ENCODE measurements at places on chromosomes 3 and 15.

- no peak for DNase-seq
Observed at GRCh38 chr15:39580485-39581241, at the start of gene THBS1. Gene THBS1, plus strand, starts transcription at chr15:39581079. Its CDS starts 779 bp downstream, at chr15:39581858.

DNA sequence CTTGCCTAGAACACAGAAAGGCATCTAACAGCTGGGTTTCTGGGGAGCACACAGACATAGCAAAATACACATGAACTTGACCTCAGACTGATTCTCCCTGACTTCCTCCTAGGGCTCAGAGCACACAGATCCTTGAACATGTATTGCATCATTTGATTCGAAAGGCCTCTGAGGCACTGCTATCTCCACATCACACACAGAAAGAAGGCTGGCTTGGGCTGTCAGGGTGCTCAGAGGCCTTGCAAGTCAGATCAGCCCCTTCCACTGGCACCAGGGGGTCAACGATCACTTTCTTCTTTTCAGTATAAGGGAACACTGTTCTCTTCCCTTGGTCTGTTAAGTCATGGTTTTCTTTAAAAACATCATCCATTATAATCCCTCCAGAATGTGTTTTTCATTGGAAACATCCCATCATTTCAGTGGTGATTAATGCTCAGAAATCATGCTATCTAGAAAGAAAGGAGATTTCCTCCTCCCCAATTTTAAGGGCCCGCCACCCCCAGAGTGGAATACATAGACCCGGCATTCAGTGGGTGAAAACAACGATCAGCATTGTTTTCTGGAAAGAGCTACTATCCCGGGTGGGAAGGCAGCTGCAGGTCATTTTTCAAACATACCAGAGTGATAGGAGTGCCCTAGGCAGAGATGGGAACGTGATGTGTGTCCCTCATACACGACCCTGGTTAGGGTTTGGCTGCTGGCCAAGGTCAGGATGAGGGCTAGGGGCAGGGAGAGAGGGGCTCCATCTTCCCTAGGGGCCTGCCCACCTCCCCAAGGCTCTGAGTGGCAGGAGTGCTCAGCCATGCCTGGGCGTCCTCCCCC lies 253.3 kb upstream of the LYSMD4 start:
- DNase-seq, result no peak

DNA sequence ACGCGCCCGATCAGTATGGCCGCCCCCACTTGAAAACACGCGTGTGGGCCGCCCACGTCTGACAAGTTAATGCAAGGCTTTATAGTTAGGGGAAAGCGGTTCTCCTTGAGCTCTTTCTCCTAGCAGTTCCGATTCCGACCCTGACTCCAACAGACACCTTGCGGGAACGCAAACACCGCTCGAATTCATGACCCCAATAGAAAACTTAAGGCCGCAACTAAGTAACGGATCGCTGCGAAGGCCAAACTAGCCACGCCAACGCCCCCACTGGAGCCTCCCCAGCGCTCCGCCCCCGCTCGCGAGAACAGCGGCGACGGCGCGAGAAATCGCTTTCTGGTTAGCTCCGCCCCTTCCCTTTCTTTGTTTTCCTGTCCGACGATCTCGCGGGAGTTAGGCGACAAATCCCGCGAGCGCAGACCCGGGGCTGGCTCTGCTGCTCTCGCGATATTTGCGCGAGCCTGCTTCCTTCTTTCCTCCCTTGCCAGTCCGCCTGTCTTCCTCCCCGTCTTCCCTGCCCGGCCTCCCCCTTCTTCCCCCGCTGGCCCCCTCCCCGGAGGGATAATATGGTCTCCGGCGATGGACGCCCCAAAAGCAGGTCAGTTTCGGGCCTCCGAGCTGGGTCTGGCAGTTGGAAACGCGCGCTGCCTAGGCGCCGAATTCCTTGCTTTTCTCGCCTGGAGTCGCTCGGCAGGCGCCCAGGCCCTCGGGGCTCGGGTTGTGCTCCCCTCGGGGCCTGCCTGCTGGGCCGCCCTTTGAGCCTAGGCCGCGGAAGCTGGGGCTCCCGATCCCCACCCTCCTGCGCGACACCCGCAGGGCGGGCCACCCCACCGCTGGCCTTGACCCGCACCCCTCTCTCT lies at the start of gene IREB2:
Gene IREB2 (plus strand): TSS at position 455 of the 857 bp plus-strand sequence. CDS start 122 bp downstream, at position 577.
- DNase-seq, result peak; percentile 97

DNA sequence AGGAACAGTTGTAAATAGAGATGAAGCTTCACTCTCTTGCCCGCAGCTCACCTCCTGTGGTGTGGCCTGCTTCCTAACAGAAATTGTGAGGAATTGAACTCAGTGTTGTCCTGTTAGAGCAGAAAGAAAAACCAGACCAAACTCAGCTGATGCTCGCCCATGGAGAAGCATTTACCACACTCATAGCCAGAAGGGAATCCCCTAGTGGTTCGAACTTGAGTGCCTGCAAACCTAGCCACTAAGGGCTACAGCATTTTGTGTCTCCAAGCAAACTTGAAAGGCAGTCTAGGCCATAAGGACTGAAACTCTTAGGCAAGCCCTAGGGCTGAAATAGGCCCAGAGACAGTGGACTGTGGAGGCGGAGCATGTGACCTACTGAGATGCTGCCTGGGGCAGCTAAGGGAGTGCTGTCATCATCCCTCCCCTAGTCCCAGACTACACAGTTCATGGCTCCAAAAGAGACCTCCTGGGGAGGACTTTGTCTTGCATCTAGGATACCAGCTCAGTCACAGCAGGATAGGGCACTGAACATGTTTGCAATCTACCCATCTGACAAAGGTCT lies 44.5 kb upstream of the MCTP2 start:
- no peak for DNase-seq

DNA sequence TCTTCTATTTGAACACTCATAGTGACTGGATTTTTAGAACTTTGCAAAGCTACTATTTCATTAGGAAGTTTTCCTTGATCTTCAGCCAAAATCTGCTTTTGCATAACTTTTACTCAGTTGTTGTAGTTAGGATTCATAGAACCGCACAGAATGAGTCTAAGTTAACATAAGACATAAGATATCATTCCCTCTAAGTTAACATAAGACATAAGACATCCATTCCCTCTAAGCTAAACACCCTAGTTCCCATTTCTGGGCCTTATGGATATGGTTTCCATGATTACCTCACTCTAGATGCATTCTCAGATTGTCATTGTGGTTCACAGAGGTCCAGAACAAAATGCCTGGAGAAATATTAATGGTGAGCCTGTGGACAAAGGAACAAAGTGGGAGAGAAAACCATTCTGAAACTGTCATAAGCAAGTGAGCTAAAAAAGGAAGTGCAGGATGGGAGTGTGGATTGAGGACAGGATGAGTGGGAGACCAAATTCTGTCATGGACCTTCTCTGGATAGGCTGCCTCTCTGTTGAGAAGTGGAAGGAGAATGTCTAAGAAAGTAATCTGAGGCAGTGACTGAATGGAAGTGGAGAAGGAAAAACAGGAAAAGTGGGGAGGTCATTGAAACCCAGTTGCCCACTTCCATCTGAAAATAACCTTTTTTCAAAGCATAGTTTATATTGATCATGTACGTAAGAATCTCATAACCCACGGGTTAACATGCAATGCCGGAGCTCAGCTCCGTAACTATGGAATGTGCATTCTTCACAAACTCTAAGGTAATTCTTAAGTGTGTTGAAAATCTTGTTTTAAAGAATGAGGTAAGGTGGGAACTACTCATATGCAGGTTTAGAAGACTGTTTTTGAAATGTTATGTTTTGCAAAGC lies 37.4 kb upstream of the SECISBP2L start:
- DNase-seq, result no peak

DNA sequence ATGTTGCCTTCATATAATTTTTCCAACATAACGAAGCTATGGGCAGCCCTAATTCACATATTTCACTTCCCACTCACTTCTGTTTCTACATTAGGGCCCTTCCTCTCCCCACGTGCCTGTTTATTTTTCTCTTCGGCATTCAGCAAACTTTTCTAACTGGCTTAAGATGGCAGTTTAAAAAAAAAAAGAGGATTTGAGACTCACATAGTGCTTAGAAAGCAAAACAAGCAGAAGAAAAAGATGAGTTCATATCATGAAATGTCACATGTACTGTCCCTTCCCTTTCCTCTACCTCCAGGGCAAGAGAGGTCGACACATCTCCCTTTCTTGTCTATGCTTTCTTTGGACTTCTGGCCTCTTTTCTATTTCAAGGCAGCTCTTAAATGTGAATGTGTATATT lies 30.6 kb downstream of the SLC49A4 start:
- no peak for DNase-seq

- no peak for DNase-seq
Observed at GRCh38 chr3:26653811-26654425, 31.3 kb downstream of the LRRC3B start.

GRCh38 chr3:67468511-67468910 lies 185.9 kb downstream of the SUCLG2 start:
- no peak for DNase-seq

- peak; percentile 39 for DNase-seq
Observed at GRCh38 chr15:44729408-44730127, 6.8 kb upstream of the TRIM69 start.

- no peak for DNase-seq
Observed at GRCh38 chr15:101129851-101130380, 121.9 kb downstream of the CHSY1 start.

DNA sequence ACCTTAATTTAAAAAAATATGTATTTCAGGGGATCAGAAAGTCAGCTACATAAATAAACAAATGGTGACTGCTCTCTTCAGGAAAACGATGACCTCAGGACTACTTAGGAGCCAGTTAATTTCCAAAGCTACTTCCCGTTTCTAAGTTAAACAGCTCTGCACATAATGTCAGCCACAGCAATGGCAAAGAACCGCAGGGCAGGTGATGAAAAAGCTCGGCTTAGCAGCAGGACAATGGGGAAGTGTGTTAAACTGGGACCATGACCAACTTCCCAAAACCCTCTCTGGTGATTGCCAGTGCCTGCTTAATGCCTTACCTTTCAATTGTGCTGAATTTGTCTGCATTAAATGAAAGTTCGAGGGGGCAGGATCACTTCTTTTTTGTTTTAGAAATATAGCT lies 258.9 kb downstream of the FHIT start:
- DNase-seq, result peak; percentile 44

DNA sequence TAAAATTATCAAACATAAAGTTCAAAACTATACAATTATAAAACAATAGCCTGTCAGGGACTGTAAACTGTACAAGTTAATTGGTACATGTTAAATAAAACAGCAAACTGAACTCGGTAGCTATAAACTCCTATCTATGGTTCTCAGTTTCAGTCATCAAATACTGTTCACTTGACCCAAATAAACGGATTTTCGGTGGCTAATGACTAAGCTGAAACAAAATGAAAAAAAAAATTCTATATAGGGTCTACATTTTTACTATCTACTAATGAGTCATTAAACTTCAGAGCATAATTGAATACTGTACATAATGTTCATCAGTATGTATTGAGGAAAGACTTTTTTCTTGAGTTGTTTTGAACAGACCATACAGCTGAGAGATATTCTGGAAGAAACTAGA lies 6.6 kb downstream of the PROK2 start:
- no peak for DNase-seq

- DNase-seq, result no peak
Observed at GRCh38 chr15:50318697-50319096, 36.3 kb downstream of the GABPB1 start.

DNA sequence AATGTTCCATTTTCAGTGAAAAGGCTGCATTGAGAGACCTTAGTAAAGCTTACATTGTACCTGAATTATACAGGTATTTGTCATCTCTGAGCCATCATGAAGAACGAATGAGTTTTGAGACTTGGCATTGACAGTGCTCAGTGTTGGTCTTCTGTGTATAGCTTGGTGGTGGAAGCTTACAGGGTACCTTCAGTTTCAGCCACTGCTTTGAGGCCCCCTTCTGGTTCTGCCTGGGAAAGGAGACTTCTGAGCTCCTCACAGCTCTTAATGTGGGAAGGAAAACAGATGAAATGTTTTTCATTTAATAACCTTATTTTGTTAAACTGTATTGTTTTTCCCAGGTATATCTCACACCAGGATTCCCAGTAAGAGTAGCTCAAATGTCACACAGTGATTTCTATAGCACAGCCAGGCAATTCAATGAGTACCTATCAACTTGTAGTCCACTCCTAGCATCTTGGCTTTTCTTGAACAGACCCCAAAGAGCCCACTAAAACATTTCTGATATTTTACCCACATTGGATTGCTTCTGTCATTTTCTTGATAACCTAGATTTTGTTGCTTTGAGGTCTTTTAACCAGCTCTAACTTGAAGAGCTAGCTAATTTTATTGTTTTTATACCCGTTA lies 5.6 kb downstream of the SERPINI1 start:
- peak; percentile 7 for DNase-seq

DNA sequence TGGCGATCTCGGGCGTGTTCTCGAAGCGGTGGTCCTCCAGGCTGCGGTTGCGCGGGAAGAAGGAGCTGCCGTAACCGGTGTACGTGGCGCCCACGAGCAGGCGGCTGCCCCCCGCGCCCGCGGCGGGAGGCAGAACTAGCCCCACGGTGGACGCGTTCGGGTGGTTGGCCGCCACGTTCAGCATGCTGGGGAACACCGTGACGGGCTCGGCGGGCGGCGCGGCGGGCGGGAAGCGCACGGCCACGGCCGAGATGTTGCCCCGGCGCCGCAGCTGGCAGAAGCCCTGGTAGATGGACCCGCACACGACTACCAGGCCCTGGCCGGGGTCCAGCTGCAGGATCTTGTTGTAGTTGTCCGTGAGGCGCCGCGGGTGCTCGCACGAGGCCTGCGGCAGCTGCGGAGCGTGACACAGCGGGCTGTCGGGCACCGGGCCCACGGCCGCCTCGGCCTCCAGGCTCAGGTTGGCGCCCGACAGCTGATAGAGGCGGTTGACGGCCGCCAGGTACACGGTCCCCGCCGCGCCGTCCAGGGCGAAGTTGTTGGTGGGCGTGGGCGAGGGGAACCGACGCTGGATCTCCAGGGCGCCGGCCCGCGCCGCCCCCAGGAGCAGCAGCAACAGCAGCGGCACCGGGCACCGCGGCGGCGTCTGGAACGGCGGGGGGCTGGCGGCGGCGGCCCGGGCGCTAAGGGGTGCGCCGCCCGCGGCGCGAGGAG lies 397 bp downstream of the PLXND1 start:
- peak; percentile 58 for DNase-seq

- DNase-seq, result no peak
Observed at GRCh38 chr3:67402873-67403272, 251.5 kb downstream of the SUCLG2 start.

DNA sequence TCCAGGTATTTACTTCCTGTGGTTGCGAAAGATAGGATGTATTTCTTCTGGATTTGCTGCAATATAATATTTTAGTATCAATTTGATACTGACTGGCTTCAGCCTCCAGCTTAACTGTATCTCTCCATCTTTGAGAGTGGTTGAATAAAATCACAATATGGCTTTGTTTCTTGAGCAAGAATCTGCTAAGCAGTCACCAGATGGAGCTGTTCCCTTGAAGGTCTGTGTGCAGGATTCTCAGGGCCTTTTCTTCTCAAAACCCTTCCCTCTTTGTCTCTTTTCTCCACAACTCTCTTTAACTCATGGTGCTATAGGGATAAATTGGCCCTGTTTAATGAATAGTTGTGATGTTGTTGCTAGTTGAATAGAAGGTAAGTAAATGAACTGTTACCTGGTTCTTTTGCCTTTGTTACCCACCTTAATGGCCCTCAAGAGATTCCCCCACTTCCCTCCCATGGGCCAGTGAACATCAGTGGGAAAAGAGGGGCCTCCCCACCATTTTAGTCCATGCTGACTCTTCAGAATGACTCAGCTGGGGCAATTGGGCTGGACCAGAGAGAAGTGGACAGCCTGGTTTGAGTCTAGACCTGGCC lies 34.8 kb upstream of the RAB6B start:
- DNase-seq, result peak; percentile 58
